Right hindlimb (tissue), 1 donor: ENCODE measurements at places on chromosomes 3 and 15.
A peak's percentile ranks its signal among the peaks of the same experiment; 100 is the strongest.

DNA sequence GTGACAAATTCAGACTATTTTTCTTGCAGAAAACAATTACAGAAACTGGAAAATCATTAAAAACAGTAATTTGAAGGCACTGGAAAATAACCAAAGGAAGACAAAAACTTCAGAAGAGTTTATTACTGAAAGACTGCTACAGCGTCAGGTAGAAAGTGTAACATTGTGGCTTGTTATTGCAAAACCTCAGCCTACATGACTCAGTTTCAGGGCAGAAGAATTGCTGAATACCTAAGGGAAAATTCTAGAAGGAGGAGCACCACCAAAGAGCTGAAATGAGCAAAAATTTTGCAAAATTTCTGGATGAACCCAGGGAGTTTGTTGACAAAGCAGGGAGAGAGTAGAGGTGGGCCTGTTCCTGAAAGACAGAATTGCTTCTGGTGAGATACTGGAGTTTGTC, 219.6 kb downstream of the C3orf38 start:
- DNase-seq, result no peak

DNA sequence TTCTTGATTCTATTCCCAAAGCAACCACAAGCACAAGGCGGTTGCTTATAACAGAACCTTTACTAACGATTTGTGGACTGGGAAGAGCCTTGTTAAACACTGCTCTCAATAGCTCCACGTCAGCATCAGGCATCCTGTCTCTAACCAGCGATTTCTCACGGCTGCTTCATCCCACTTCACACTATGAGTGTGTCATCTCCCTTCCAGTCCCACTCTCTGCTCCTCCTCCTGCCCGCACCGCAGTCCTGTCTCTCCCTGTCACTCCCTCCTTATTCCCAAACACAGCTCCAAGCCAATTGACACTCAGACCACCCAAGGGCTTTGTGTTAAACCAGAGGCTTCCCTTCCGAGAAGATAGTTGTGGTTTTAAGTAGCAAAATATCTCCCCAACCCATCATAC, 94.8 kb downstream of the ABHD5 start:
- no peak for DNase-seq

DNA sequence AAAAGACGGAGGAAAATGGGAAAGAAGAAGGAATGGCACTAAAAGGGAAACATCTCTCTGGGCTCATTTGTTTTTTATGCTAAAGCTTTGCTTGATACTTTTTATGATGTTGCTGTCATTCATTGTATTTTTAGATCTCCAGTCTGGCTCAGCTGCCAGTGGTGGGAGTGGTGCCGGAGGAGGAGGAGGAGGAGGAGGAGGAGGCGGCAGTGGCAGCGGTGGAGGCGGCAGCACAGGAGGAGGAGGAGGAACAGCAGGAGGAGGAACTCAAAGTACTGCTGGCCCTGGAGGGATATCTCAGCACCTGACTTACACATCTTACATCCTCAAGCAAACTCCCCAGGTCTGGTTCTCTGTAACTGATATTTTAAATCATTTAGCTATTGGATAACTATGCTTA, 49.6 kb downstream of the MAP6D1 start:
- DNase-seq, result peak; percentile 35

DNA sequence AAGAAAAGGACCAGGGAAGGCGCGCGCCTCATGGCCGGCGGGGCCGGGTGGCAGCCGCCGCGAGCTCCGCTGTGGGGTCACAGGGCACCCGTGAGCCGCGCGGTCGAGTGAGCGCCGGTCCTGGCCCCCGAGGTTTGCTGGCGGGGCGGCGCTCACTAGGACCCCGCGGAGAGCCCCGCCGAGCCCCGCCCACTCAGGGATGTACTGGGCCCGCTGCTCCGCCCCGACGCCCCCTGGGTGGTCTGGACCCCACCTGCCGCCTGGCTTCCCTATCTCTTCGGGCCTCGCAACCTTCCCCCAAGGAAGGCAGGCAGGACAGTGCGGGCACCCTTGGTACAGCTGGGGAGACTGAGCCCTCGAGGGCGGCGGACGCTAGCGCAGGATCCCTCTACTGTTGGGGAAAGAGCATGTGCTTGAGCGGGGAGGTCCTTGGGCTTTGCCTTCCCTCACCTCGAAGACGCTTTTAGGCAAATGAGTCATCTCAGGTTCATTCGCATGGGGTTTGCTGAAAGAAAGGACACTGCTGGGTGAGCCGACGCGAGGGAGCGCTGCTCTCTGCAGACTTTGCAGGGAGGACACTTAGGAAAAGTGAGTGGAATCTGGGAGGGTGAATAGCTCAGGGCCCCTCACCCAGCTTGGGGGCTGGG, at the start of gene CHRNB4:
TSS of gene CHRNB4 (minus strand) at position 109 of the 647 bp plus-strand sequence. CDS start at position 32, 77 bp downstream.
- DNase-seq, result peak; percentile 62

GRCh38 chr3:71064956-71065763, 518.4 kb downstream of the FOXP1 start:
- peak; percentile 77 for DNase-seq
